ENCODE measurements at places on chromosomes 12 and 14. TPM values are rescaled to one million over a fixed set of nuclear protein-coding genes. Genes with fewer than 3 reads are reported as not detected.

DNA sequence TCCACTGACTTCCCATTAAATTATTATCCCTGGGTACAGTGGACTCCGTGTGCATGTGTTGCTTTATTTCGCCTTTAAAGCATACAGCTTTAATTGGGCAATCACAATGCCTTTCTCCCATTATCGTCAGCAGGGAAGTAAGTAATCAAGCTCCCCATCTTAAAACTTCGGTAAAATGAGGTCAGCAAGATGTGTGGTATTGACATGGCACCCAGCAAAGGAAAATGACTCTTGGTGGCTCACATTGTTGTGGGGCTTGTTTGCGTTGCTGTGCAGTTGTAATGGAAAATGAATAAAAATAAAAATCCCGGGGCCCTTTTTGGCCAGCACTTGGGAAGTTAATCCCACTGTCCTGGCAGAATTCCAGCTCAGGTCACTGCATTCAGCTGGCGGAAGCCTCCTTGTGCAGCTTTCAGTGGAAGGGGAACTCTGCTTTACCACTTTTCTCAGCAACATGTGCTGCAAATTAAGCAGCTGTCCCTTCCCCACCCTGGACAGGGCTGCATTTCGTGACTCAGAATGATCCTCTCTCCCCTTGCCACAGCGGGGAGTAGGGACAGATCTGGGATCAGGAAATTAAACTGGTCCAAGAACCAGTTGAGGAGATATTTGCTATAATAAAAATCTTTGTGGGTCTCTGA lies 13.9 kb upstream of the ATP2A2 start:
- DNase-seq, result peak; percentile 33

DNA sequence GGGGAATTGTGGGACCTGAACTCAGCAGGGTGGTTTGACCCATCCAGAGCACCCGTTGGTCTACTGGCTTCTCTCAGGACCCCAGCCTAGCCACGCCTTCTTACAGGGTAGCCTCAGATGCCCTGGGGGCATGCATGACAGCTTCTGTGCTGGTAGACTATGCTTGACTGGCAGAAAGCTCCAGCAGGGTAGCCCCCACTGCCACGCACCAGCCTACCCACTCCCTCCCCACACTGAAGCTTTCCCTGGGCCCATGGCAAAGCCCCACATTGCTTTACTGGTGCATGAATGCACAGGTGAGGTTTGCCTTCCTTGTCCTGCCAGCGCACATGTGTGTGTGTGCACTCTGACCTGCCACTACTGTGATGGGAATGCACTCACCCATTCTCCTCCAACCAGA lies 772.2 kb downstream of the LRFN5 start:
- DNase-seq, result no peak

The KRT8 gene
- polyA plus RNA-seq, result 161 TPM

The KCNC2 gene
- polyA plus RNA-seq, result not detected

The CCDC197 gene
- polyA plus RNA-seq, result not detected

- no peak for DNase-seq
Observed at GRCh38 chr14:86153480-86153879, 623.5 kb downstream of the FLRT2 start.

DNA sequence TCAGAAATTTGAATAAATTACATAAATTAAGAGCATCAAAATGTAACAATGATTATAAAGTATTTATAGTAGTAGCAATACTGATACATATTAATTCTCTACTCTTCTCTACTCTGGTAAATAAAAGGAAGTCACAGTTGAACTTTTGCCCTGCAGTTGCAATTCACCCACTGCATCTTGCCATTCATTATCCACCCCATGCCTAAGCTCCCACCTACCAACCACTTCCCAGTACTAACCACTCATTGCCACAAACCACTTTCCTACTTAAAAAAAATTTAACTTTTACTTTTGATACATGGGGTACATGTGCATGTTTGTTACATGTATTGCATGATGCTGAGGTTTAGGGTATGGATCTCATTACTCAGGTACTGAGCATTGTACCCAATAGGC lies 174.0 kb downstream of the RASSF9 start:
- DNase-seq, result no peak

The LUM gene
- 25.1 TPM for polyA plus RNA-seq

DNA sequence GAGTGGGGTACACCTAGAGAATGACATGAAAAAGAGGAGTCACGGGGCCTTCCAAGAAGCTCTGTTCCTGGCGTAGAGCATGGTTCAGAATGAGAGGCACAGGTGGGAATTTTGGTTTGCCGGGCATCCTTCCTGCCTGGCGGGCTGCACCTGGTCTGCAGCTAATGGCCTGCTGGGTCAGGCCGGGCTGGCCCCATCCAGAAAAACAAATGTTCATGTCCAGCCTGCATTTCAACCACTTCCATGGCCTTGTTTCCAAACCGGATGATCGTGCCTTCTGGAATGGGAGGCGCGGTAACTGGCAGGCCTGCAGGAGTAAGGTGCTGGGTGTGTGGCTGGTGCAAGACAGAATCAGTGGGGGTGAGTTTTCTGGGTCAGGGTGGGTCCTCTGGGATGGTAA lies 14.4 kb downstream of the TEAD4 start:
- no peak for DNase-seq

The MOK gene
- polyA plus RNA-seq, result 19.8 TPM

DNA sequence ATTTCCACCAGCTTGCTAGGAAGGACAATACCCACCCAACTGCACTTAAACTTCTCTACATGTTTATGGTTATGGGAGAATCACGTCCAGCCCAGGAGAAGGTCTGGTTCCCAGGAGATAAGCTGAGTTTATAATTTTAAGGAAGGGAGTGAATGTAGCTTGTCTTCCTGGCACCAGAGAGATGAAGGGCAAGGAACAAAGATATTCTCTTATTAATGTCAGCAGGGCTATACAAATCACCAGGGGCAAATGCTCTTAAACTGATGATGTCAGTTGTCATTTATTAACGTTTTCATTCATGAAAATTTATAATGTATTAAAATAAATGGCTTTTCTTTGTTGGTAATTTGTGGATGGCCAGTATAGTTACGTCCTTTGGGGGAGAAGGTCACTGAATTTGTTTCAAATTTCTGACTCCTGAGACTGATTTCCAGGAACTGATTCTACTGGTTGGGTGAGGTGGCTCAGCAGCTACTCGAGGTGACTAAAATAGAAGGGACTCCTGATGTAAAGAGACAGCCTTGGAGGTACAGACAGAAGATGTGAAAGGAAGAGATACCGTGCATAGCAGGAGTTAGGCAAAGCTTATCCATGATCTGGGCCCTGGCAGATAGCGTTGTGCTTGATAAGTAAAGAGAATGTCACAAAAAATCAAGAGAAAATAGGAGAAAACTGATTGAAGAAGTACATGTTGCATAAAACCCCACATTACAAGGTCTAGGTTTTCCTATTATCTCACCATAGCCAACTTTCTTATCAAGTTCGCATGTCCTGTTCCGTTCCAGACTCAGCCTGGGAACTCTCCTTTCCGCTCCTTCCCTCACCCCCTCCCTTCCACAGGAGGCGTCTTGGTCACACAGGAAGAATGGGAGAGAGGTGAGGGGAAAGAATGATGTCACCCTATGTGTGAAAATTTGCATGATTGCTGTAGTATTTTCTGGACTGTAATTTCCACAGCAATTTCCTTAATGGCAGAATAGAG lies 367.1 kb upstream of the FAR2 start:
- peak; percentile 50 for DNase-seq

The RTL1 gene
- not detected for polyA plus RNA-seq

The TEX22 gene
- polyA plus RNA-seq, result 0.22 TPM

- peak; percentile 39 for DNase-seq
Observed at GRCh38 chr12:116675339-116676107, 62.3 kb downstream of the SPRING1 start.

- DNase-seq, result no peak
Observed at GRCh38 chr12:78177298-78177697, 346.6 kb downstream of the NAV3 start.

The SERPINA6 gene
- not detected for polyA plus RNA-seq

The ARHGEF25 gene
- polyA plus RNA-seq, result 49.2 TPM

The PLA2G1B gene
- not detected for polyA plus RNA-seq

GRCh38 chr14:22835505-22835904 lies 880 bp upstream of the MMP14 start:
- no peak for DNase-seq

Measured in heart right ventricle (tissue), 16 donors.